ENCODE measurements at places on chromosomes 4 and X.
A peak's percentile ranks its signal among the peaks of the same experiment; 100 is the strongest.

DNA sequence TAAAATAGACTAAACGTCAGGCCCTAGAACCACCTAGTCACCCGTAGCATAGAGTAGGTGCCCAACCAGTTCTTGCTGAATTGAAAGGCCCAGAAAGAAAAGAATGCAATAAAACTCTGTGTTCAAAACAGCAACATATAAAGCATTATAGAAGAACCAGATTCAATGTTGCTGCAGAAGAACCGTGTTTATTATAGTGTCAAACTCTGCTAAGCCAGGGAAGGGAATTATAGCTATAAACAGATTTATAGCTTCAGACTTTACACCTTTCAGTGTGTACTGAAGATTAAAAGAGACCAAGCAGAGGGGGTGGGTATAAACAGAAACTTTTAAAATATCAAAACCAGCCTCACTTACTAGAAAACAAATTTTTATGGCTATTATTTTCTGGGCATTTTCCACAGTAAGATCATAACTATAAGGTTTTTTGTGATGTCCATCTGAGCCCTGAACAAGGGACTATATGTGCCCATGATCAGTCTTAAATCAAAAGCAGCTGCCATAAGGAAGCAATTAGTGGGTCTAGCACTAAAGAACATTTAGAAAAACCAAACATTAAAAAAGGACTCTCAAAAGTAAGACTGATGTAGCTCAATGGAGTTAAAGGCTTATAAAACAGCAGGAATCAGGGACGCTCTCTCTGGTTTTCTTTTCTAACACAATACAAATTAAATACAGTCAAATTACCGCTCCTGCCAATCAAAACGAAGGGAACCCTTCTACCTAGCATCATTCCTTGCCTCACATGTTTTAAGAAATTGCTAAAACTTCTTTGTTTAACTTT is 219.7 kb upstream of the ETNPPL start:
- DNase-seq, result peak; percentile 1

DNA sequence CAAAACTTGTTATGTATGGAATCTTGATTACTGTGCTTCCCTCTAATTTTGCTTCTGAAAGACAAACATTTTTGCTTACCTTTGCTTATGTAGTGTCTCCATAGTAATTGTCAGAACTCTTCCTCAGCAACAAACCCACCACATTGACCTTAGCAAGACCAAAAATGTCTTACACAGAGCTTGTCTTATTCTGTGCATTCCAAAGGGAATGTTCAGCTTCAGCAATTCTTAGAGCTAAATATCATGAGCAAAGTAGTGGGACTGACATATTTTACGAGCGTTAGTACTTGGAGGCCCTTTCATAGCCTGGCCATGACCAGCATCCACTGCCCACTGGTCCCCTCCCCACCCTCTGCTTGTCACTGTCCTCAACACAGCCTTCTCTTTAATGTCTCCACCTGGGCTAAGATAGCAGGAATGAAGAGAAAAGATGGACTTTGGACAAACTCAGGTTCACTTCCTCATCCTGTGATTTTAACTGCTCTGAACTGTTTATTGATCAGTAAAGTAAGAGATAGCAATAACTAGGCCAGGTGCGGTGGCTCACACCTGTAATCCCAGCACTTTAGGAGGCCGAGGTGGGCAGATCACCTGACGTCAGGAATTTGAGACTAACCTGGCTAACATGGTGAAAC is 15.5 kb upstream of the SH3D19 start:
- DNase-seq, result no peak

GRCh38 chr4:24188459-24188858 is 298.6 kb upstream of the PPARGC1A start:
- DNase-seq, result no peak

DNA sequence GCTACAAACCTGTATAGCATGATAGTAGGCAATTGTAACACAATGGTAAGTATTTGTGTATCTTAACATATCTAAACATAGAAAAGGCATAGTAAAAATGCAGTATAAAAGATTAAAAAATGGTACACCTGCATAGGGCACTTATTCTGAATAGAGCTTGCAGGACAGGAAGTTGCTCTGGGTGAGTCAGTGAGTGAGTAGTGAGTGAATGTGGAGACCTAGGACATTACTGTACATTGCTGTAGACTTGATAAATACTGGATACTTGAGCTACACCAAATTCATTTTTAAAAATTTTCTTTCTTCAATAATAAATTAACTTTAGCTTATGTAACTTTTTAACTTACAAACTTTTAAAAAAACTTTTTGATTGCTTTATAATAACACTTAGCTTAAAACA is 68.2 kb upstream of the MAML3 start:
- peak; percentile 26 for DNase-seq

GRCh38 chr4:83852085-83852451 is 316.2 kb downstream of the GPAT3 start:
- peak; percentile 58 for DNase-seq

GRCh38 chr4:14087921-14088320 is 460.4 kb upstream of the BOD1L1 start:
- DNase-seq, result no peak

DNA sequence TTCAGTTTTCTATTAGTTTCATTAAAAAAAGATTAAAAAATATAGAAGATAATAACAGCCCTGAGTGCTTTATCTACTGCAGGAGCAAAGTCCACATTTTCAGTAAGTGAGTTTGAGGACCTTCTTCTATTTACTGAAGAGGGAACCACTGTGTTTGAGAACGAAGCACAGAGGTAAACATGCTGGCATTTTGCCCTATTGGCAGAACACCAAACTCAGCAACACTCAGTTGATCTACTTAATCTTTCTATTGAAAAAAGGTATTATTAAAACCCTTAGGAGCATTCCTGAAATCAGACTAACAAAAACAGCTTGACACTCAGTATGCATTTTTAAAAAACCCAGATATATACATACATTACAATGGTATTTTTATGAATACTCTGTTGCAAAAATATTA is 1496.7 kb downstream of the TECRL start:
- DNase-seq, result no peak

- DNase-seq, result no peak
Measured at GRCh38 chrX:20538974-20539373, 272.3 kb upstream of the RPS6KA3 start.

GRCh38 chr4:14783011-14783877 is 219.0 kb upstream of the CPEB2 start:
- peak; percentile 77 for DNase-seq

- peak; percentile 17 for DNase-seq
Measured at GRCh38 chr4:19927381-19927780, 324.3 kb upstream of the SLIT2 start.

GRCh38 chr4:55075823-55076716 is 49.3 kb downstream of the KDR start:
- DNase-seq, result no peak

- DNase-seq, result no peak
Measured at GRCh38 chr4:128981377-128981776, 112.0 kb downstream of the SCLT1 start.

DNA sequence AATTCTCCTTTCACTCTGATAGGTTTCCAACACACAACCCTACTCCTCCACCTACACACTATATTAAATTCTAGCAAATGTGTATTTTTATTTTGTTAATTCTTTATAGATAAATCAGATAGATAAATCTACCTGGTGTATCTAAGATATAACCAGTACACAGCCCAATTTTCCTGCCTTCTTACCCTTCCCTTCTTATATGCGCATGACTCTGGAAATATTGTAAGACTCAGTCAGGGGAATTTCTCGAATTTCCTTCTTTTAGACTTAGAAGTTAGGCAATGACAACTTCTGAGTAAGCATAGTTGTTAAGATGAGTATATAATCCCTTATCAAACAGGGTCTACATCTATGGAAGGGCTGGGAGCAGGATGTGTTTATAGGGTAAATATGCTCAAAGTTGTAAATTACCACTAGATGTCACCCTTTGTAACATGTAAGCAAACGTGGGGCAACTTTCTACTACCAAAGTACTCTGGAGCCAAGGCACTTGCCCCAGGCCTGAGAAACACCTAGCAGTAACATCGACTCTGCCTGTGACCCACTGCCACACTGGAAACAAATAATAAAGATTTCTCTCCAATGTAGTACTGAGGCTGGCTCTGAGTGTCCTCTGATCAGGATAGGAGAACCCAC is 444.7 kb downstream of the IQCM start:
- peak; percentile 47 for DNase-seq

DNA sequence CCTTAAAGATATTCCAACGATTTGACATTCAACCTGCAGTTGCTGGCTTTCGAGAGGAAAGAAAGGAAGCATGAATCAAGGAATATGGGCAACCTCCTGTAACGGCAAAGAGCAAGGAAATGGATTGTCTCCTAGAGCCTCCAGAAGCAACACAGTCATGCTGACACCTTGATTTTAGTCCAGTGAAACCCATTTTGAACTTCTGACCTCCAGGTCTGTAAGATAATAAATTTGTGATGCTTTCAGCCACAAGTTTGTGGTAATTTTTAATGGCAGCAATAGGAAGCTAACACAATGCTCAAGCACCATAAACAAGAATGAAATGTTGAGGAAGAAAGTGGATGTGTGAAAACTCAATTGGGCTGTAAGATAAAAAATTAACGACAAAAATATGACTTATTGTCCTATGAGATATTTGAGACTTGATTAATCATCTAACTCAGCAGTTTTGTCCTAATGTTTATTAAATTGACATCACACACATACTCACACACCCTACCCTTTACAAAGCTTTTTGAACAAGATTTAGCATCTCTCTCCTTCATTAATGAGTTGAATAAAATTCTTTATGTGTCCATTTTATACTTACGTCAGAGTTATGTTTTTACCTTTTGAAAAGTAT is 857.2 kb upstream of the INTU start:
- peak; percentile 34 for DNase-seq

DNA sequence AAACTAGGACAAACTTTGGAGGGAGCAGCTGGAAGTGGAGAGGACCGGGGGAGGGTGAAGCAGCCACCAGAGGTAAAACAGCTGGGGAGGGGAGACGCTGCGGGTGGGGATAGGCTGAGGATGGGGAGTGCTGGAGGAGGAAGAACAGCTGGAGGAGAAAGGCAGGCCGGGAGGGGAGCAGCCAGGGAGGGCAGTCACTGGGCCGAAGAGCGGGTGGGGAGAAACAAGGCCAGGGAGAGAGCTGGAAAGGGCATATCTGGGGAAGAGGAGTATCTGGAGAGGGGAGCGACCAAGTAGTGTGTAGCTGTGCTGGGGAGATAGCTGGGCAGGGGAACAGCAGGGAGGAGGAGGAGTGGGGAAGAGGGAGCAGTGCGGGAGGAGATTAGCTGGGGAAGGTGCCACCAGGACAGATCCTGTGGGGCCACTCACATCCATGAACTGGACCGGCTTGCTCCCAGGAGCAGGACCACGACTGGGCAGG is 2.7 kb downstream of the SLC38A5 start:
- DNase-seq, result no peak

- DNase-seq, result no peak
Measured at GRCh38 chr4:40462326-40462725, 127.2 kb downstream of the CHRNA9 start.

GRCh38 chr4:172785613-172786012 is 383.0 kb upstream of the GALNT7 start:
- no peak for DNase-seq

GRCh38 chr4:27692158-27692557 is 831.5 kb downstream of the STIM2 start:
- no peak for DNase-seq

GRCh38 chr4:18025288-18025687 is 3.7 kb upstream of the LCORL start:
- DNase-seq, result no peak

DNA sequence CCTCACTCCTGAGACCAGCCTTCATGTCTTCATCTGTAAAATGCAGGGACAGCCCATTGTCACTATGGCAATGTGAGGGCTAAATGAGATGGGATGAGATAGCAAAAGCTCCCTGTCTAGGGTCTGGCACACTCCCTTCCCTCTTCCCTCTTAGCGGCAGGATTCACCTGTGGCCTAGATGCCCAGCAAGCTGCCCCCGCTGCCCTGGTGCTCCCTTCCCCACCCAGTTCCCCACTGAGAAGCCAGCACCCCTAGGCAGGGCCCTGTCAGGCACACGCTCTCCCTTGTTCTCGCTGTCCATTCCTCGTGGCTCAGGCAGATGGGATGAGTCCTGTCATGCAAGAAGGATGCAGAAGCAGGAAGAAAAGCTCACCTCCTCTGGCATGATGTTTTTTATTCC is 49.2 kb upstream of the PJA1 start:
- DNase-seq, result no peak

DNA sequence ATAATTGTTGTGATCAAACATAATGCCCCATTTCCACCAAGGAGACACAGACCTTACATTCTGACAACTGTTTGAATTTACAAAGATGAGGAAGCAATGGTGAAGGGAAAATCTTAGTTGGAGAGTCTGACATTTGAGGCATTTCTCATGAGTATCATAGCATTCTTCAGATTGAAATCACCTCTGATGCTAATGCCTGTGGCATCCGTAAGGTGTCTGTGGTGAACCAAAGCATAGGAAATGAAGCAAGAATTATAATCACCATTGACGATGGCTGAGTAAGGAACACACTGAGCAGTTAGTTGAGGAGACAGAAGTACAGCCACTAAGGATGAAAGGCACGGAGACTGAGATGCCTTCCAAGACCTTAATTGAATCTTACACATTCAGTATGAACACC is 575.7 kb downstream of the TRIML1 start:
- peak; percentile 3 for DNase-seq

DNA sequence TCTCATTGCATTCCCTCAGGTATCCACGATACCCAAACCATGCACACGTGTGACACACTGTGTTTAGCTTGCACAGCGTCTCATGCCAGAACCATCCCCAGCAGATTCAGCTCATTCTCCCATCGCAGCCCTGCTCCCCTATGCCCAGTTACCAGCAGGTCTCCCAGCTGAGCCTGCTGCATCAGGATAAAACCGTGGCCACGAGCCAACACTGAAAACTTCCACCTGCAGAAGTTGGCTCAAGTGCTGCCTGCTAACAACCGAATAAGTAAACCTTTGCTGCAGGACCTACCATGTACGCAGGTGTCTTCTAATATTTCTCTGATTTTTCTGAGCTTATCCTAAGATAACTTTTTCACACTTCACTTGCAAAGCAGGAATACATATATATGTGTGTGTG is 120.4 kb upstream of the STS start:
- no peak for DNase-seq

GRCh38 chr4:47729131-47729680 is 108.7 kb downstream of the CORIN start:
- no peak for DNase-seq

DNA sequence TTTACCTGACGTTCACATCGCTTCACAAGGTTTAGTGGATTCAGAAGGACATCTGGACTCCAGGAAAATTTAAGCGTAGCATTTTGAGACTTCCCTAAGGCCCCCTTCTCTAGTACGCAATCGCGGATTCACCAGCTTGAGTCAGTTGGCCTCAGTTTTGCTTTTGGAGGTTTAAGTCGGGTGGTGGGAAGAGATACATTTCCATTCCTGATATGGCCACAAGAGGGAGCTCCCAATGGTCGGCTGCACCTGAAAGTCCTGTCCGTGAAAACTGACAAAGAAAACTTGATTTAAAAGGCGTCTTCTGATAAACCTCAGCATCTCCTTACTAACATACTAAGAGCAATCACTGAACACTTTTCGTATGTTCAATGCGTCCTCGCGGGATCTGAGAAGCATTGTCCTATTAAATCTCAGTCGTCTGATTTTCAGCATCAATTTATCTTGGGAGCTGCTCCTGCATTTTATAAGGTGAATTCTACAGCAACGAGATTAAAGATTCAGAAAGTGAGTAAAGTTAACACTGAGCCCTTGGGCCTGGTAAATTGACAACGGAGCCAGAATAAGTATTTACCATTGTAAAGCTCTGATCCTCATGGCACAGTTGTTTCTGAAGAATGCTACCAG is 50.6 kb downstream of the LGI2 start:
- DNase-seq, result peak; percentile 51

- DNase-seq, result no peak
Measured at GRCh38 chr4:128130621-128131020, 69.5 kb downstream of the LARP1B start.
